ENCODE measurements at places on chromosomes 7 and 10. TPM values are rescaled to one million over a fixed set of nuclear protein-coding genes. Genes with fewer than 3 reads are reported as not detected.

Gene CLRN3
- not detected for total RNA-seq

Gene CCDC7
- total RNA-seq, result 13.4 TPM

Gene STN1
- 35.4 TPM for total RNA-seq

Gene OR9A2
- total RNA-seq, result not detected

Gene FXYD4
- not detected for total RNA-seq

All from epithelial cell of umbilical artery (primary cell).